ENCODE measurements at places on chromosomes 4 and X.

DNA sequence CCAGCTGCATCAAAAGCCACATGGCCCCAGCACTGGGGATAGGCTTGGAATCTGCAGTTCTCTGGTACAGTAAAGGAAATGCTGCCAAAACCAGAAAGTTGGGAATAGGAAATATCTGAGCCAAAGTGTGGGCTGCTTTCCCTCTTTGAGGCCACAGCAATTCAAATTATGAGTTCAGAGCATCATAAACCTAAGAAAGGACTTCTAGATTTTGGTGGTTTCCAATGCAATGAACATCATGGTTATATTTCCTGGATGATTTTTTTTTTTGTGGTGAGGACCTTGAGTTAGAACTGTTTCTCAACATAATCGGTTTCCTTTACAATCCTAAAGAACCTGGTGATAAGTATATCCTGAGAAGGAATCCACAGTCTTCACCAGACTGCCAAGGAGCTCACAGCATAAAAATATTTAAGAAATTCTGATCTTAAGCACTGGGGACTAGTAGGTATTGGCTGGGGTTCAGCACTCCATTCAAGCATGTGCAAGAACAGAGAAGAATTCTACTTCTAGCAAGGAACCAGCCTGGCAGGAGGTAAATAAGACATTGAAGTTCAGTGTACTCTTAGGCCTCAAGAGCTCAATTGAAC, 29.8 kb upstream of the ARHGAP24 start:
- peak; percentile 25 for DNase-seq

DNA sequence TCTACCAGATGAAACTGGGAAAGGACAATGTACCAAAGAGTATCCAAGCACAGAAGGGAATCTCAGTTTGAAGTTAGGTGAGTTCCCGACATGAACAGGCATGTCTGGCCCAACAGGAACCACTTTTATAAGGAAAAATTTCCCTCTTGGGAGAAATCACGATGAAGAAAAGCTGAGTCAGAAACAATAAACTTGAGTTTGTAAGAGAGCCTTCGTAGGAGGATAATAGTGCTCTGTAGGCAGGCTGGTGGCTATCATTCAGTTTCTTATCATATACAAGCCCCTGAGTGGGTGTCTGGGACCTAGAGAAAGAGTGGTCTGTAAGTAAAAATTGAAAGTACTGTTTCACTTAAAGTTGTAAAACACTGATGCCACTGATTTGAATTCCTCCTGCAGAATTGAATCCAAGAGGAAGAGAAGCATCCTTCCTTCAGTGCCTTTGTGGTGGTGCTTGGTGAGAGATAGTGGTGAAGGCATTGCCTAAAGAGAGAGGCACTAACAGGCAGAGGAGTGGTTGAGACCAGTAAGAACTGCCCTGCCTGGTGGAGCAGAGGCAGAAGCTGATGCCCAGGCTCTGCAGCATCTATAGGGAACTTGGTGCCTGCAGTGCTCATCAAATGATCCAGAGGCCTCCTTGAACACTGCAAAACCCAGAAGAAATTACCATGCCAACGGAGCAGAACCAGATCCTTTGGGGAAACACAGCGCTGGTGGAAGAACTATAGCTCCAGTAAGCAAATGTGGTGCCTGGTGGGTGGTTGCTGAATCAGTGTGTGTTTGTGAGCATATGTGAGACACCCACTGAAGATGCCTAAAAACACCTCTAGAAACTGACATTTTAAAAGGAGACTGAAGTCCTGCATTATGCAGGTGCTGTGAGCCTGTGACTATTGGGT, 31.7 kb upstream of the METAP1 start:
- DNase-seq: no peak

- no peak for DNase-seq
Observed at GRCh38 chr4:36039026-36039425, 205.3 kb downstream of the ARAP2 start.

GRCh38 chr4:48979914-48980579, 6.0 kb upstream of the CWH43 start:
- DNase-seq: no peak

GRCh38 chr4:70099206-70099605, 49.0 kb downstream of the HTN1 start:
- DNase-seq: no peak

DNA sequence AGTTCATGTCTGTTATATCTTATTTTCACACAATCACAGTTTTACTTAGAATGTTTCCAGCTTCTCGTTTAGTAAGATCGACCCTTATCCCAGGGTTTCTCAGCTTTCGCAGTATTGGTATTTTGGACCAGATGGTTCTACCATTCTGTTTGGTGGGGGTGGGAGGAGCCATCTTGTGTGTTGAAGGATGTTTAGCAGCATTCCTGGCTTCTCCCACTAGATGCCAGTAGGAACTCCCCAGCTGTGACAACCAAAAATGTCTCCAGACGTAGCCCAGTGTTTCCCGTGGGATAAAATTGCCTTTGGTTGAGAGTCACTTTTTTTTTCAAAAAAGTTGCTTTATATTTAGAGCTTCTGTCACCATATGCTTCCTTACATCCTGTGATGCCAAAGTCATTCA, 90.9 kb upstream of the TLR2 start:
- no peak for DNase-seq

DNA sequence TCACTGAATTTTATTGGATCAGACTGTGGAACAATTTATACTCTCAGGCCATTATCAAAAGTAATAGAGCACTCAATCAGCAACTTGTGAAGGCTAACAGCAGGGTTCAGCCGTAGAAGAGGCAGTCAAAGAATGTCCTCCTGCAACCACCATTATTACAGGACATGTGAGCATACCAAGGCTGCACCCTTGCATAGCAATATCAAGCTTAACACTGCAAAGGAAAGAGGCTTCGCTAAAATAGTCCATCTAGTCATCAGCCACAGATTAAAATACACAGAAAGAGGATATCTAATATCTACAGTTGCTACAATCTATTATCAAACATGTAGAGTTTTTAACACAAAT, 42.9 kb upstream of the TMPRSS11B start:
- DNase-seq: no peak

GRCh38 chrX:95441836-95442235, 1242.8 kb upstream of the DIAPH2 start:
- no peak for DNase-seq

DNA sequence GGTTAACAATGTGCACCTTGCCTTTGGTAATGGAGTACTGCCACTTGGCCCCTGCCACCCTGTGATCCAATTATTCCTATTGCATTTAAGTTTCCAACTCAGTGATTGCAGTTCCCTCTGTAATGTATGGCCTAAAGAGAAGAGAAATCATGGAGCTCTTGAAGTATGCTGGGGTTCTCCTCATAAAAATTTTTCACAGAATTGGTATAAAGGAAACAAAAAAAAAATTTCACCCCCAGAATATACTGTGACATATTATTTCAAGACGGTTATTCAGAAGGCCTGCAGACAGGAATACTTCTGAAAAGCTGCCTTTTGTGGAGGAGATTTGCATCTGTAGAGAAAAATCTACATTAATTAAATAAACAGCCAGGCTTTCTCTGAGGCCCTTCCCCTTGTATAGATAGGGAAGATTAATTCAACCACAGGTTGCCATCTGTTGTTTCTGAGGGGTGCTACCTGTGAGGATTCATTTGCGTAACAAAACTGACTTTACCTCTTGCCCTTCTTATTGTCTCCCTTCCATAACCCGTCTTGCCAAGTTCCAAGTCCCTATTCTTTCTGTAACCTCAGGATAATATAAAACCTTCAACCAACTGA, 94.8 kb upstream of the LANCL3 start:
- no peak for DNase-seq

DNA sequence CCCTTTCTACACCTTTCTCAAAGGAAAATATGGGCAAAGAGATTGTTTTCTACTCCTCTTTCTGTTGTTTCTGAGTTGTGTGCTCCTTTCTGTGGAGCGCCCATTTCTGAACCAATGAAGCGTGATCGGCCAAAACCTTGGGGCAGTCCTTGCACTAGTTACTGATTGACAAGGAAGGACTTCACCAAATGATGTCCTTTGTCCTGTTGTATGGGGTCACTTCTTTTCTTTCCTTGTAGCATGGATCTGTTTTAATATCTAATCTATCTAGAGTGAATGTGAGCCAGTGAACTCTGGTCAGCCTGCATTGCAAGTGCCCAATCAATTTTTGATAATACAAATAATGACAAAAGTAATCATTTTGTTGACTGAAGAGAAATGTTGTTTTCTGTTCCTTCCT, 94.5 kb downstream of the EGF start:
- no peak for DNase-seq

DNA sequence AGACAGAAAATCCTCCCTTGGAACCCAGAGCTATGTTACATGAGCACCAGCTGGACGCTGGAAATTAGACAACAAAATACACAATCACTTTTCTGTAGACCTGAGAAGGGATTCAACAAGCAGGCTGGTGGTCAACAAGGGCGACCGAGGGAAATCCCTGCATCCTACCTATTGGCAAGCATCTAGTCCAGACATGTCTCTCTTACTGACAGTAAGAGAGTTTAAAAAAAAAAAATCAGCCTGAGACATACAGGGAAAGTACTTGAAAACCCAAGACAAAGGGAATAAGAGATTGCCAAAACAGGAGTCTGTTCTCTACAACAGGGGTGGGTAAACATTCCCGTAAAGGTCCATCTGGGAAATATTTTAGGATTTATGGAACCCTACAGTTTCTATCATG, 108.0 kb downstream of the KDR start:
- DNase-seq: no peak

DNA sequence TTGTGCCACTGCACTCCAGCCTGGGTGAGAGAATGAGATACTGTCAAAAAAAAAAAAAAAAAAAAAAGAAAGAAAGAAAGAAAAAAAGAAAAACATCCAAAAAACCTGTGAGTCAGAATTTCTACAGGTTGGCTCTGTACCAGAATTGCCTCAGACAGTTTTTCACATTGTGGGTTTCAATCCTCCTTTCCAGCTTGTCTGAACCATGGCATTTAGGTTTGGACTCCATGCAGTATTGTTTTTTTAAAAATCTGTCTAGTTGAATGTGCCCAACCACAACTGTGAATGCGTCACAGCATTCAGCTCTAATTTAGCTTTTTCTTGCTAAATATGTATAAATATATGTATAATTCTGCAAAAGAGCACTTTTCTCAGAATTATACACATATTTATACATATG, 31.4 kb upstream of the ARSH start:
- no peak for DNase-seq

DNA sequence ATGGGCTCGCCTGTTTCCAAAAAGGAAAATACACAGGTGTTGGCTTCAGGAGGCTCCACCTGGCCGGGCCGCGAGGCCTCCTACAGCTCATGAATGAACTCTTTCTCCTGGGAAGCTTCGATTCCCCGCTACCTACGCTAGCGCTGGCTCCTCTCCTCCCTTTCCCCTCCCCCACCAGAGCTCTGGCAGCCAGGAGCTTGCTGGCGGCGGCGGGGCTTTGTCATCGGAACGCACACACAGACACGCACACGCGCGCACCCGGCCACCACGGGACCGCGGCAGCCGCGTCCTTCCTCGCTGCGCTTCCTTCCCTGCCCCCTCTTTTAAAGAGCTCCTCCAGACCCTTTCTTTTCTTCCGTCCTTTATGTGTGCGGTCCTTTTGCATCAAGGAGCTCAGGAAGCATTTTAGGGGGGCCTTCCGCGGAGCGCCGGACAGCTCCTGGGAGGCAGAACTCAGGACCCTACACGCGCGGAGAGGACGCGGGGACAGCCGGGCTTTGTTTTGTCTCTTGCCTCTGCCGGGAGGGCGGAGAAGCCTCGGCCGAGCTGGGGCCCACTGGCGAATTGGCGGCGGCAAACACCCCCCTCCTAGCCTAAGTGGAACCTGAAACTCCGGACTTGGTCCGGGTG, 70.2 kb upstream of the BCOR start:
- peak; percentile 51 for DNase-seq

GRCh38 chr4:102503831-102504786, 3.0 kb downstream of the NFKB1 start:
- no peak for DNase-seq

- no peak for DNase-seq
Observed at GRCh38 chr4:73988061-73988460, at the start of gene PPBP. Gene PPBP (minus strand): TSS chr4:73988190. CDS start chr4:73988103, 87 bp downstream.

GRCh38 chr4:180790471-180790870, 1452.7 kb upstream of the TENM3 start:
- no peak for DNase-seq

DNA sequence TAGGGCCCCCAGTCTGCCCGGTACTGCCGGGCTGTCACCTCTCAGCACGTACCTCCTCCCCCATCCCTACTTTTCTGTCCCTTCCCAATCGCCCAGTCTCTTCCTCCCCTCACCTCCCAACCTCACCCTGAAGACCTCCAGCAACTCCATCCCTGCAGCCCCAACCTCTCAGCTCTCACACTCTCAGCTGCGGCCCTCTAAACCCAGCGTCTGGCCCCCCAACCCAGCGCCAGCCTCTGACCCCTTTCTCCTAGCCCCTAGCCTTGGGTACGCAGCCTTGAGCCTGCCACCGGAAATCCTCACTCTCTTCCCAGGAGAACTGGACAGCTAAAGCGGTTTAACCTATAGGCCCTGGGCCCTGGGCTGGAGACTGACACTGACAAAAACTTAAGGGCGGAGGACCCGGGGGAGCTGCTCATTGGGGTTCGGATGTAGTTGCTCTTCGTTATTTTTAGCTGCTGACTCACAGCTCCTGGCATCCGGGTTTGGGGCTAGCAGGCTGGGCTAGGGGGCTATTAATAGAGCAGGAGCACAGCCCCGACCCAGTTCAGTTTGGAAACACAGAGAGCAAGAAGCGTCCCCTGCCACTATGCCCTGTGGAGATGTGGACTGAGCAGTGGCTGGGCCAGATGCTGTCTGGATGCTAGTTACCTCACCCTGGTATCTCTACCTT, 9.6 kb upstream of the DLG3 start:
- no peak for DNase-seq

DNA sequence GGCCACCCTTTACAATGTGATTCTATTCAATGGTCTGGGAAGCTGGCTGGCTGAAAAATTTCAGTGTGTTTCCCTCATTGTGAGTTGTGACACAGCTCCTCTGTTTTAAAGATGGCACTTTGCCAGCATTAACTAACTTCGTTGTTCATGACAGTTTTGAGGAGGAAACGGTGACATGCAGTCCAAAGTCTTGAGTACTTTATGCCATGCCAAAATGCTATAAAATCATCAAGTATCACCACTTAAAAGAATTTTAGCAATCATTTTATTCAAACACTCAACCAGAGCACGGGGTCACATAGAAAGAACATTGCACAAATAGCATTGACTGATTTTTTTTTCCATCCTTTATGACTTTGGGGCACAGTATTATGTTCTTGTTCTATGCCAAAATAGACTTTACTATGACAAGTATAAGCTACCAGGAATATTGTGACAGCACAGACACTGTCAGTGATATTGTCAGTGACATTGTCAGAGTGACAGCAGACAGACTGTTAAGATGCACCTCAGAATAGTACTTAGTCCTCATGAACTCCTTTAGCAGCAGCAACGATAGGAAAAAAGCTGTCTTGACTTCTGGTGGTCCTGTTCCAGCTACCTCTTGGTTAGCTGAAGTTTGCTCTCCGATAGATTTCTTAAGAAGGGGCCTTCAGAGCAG, 46.7 kb downstream of the CXCL13 start:
- no peak for DNase-seq

DNA sequence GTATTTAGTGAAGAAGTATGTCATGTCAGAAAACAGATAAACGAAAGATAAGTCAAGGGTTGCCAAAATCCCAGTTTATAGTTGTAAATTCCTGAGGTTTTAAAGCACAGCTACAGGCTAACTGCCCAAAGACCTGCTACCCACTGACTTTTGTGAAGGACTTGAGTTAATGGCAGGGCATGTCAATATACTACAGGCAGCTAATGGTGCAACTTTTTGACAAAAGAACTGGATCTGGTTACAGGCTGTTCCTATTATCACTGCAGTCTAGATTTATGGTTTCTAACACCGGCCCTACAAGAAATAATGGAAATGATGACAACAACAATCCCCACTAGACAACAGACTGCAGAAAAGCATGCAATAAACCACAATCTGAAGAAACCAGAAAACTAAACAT, 6.4 kb downstream of the SCML2 start:
- DNase-seq: no peak

Measured in right hindlimb (tissue), 1 donor.